PC-9 (cell line): ENCODE measurements at places on chromosomes 3 and 15. TPM values are rescaled to one million over a fixed set of nuclear protein-coding genes. Genes with fewer than 3 reads are reported as not detected.

DNA sequence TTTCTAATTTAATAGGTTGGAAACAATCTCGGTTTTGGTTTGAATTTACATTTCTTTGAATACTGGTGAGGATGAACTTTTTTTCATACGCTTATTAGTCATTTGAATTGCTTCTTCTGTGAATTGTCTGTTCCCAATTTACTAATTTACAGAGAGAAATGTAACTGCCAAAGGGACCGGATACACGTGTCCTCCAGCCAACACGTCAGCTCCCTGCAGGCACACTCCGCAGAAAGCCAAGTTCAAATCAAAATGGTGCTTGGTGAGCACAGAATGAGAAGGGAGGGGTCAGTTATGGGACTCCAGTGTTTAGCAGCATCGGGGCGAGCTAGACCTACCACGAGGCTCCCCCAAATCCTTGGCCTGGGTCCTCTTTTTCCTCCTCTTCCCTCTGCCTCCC is 10.8 kb upstream of the TSEN2 start:
- H3K36me3 ChIP-seq: no peaks in the 10 kb centered on the region
- no peak overlapping the region for H3K27ac ChIP-seq
- no peaks in the 10 kb centered on the region for H3K27me3 ChIP-seq
- H3K4me1 ChIP-seq: peaks cover 79% of the 10 kb centered on the region

Gene CHCHD4
- 14.4 and 17.6 TPM in 2 replicates for total RNA-seq

- 0 out of 2 replicates have a peak, but pooled peaks cover 7% of the 10 kb centered on the region for H3K27me3 ChIP-seq
- no peaks in the 10 kb centered on the region for H3K4me1 ChIP-seq
- DNase-seq: no peak
- no peak overlapping the region for H3K4me3 ChIP-seq
Measured at GRCh38 chr3:156359368-156359767, 195.5 kb downstream of the SSR3 start.

- H3K27me3 ChIP-seq: no peaks in the 10 kb centered on the region
- no peak for DNase-seq
- no peak overlapping the region for H3K4me3 ChIP-seq
- H3K4me1 ChIP-seq: no peaks in the 10 kb centered on the region
Measured at GRCh38 chr3:65328148-65328547, 640.3 kb upstream of the ADAMTS9 start.

GRCh38 chr3:37626736-37627565 is 234.7 kb upstream of the CTDSPL start:
- DNase-seq: no peak
- H3K27ac ChIP-seq: no peak overlapping the region
- H3K27me3 ChIP-seq: peaks cover 77% of the 10 kb centered on the region

DNA sequence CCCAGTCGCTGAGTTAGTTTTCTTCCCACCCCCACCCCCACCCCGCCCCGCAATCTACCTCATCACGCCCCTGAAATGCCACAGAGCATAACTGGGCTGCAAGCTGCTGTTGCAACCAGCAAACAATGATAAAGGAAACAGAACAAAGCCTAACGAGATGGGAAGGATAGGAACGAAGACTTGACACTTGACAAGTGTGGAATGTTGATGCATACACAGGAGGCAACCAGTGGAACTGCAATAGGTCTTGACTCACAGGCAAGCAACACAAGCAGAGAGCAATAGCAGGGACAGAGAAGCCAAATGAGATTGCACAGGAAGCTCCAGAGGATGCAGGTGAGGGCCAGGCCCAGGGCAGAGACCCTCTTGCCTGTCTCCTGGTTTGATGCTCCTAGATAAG is 225.9 kb downstream of the IGSF11 start:
- H3K4me3 ChIP-seq: no peak overlapping the region
- no peak overlapping the region for H3K27ac ChIP-seq
- no peaks in the 10 kb centered on the region for H3K27me3 ChIP-seq

DNA sequence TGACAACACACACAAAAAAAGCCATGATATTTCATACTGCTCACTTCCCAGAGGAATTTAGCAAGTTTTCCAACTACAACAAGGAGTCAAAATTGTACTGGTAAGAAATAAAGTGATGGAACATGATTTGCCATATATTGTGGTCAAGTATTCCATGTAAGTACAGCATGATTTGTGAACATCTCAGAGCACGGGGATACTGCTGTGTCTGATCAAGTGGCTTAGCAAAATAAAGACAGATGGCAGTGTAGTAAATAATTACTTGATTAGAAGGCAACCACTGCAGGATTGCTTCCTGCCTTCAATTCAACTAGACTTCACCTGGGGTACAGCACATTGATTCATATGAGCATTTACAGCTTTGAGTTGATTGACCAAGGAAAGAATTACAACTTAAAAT is 51.6 kb upstream of the DUT start:
- H3K27me3 ChIP-seq: 0 out of 2 replicates have a peak, but pooled peaks cover 9% of the 10 kb centered on the region
- no peak for DNase-seq
- no peaks in the 10 kb centered on the region for H3K36me3 ChIP-seq
- no peak overlapping the region for H3K4me3 ChIP-seq
- no peaks in the 10 kb centered on the region for H3K4me1 ChIP-seq

Gene GOLGA8J
- not detected in 2 replicates for total RNA-seq

Gene LMAN1L
- not detected in 2 replicates for total RNA-seq

Gene NR1I2
- not detected in 2 replicates for total RNA-seq

- H3K27me3 ChIP-seq: no peaks in the 10 kb centered on the region
- H3K4me1 ChIP-seq: no peaks in the 10 kb centered on the region
- H3K27ac ChIP-seq: no peak overlapping the region
- H3K36me3 ChIP-seq: peaks cover 28% of the 10 kb centered on the region
- no peak overlapping the region for H3K4me3 ChIP-seq
- DNase-seq: no peak
Measured at GRCh38 chr3:128107834-128108233, 15.8 kb downstream of the RUVBL1 start.

Gene DYNLT2B
- 5.1 and 5.3 TPM in 2 replicates for total RNA-seq

DNA sequence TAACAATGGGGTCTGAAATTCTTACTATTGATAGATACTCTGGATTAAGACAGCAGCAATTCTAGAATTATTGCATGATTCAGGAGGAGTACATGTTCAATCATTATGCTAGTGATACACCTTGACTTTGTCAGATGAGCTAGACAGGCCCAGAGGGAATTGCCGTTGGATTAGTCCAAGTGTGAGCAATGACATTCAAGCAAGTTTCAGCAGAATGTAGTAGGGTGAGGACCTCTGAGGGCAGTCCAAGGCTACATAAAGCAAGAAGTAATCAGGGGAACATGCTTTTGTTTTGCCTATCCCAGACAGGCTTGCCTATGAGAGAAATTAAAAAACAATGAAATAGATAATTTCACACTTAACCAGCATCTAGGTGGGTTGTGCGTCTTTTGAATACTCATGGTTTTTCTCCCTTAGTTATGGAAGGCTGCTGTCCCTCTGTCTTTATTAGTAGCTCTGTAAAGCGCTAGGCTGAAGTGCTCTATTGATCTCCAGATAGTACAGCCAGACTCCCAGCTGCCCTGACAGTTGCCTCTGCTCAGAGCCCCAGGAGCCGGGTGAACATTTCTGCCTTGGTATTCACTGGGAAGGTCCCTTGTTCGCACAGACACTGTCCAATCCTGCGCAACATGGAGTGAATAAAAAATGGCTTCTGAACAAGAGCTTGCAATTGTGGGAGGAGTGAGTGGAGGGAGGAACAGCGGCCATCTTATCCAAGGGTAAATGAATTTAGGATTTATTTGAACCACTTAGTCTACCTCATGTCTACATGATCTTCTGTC is 316.6 kb upstream of the ONECUT1 start:
- no peak overlapping the region for H3K4me3 ChIP-seq
- H3K27ac ChIP-seq: no peak overlapping the region
- no peaks in the 10 kb centered on the region for H3K36me3 ChIP-seq
- no peaks in the 10 kb centered on the region for H3K4me1 ChIP-seq
- no peak for DNase-seq
- no peaks in the 10 kb centered on the region for H3K27me3 ChIP-seq

DNA sequence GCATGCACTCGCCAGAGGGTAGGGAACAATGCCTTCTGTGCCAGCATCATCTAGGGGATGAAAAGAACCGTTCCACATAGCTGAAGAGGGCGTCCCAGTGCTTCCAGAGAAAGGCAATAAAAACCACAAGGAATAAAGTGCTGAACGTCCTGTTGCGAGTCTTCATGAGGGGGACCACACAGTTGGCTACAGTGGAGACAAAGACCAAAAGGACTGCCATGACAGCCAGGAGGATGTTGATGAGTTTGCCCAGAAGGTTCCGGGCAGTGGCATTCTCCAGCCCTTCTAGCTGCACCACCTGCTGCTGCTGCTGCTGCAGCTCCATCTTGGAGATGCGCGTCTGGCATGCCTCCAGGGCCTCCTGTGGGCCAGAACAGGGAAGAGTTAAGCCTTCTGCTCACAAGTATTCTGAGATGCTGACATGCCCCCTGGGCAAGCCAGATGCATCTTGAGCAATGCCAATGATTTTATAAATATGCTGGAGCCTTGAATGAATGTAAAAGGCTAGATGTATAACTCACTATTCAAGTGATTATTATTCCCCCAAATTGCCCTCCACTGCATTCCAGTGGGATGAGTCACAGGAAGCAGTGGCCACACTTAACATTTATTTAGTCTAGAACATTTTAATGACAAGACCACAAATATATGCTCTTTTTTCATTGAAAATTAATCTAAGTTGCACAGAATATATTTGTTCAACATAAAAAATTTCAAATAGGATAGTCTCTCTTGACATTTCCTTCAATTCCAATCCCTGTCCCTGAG is 45.1 kb upstream of the PLXND1 start:
- no peaks in the 10 kb centered on the region for H3K27me3 ChIP-seq
- peak overlapping the region; percentile 91 for H3K27ac ChIP-seq
- H3K36me3 ChIP-seq: peaks cover 44% of the 10 kb centered on the region; the same call in 1 of the 2 replicates
- peak overlapping the region; percentile 11; the same call in 1 of the 2 replicates for H3K4me3 ChIP-seq
- peaks cover 63% of the 10 kb centered on the region for H3K4me1 ChIP-seq
- DNase-seq: peak; percentile 95

DNA sequence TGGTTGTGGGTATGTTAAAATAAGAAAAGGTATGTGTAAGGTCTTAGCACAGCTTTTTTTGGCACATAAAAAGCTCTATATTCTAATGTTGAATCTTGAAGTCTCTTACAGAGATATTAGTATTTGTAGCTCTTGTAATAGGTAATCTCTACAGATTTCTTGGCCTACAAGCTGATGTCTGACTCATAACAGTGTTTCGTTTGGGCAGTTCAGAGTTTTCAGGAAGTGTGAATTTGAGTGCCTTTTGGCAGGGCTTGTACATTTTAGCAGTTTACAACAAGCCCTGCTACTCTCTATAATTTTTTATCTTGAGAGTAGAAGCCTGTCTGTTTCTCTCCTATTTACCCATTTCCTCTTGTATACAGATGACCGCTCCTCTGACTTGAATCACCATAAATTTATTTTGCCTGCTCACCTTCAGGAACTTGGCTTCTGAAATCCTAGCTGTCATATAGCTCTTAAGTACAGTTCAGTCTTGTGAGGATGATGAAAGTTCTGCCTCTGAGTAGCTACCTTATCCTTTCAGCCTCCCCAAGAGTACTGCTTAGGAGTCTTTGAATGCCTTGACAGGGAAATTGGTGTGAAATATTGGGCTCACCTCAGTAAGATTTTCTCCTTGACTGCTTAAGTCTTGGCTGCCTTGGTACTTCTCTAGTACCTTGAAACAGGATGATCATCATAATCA is 419.9 kb upstream of the RARB start:
- no peak overlapping the region for H3K4me3 ChIP-seq
- no peaks in the 10 kb centered on the region for H3K27me3 ChIP-seq
- H3K4me1 ChIP-seq: no peaks in the 10 kb centered on the region
- no peak for DNase-seq
- H3K27ac ChIP-seq: no peak overlapping the region

- no peak overlapping the region for H3K27ac ChIP-seq
- DNase-seq: no peak
- H3K4me1 ChIP-seq: no peaks in the 10 kb centered on the region
- H3K4me3 ChIP-seq: no peak overlapping the region
Measured at GRCh38 chr3:143090976-143091837, 28.4 kb upstream of the CHST2 start.

Gene SLC24A5
- not detected in 2 replicates for total RNA-seq

Gene SQOR
- 40.9 and 42.2 TPM in 2 replicates for total RNA-seq

DNA sequence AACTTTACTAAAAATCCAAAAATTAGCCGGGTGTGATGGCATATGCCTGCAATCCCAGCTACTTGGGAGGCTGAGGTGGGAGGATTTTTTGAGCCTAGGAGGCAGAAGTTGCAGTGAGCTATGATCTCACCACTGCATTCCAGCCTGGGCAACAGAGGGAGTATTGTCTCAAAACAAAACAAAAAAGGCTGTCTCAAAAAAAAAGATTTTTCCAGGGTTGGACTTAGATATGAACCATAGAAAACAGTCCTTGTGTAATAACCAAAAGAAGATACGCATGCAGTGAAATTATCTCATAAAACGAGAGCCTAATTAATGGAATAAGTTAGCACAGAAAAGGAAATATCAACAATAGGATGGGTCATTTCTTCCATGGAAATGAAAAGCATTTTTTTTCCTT is 320.4 kb upstream of the RASGRP1 start:
- no peak for DNase-seq
- peaks cover 10% of the 10 kb centered on the region for H3K4me1 ChIP-seq
- H3K27me3 ChIP-seq: no peaks in the 10 kb centered on the region
- H3K36me3 ChIP-seq: no peaks in the 10 kb centered on the region
- H3K4me3 ChIP-seq: no peak overlapping the region

- DNase-seq: no peak
- H3K36me3 ChIP-seq: no peaks in the 10 kb centered on the region
- H3K27me3 ChIP-seq: no peaks in the 10 kb centered on the region; the same call in 1 of the 2 replicates
- H3K27ac ChIP-seq: no peak overlapping the region
- no peak overlapping the region for H3K4me3 ChIP-seq
Measured at GRCh38 chr15:88664151-88664778, 25.4 kb downstream of the ISG20 start.

- DNase-seq: peak; percentile 39
- no peaks in the 10 kb centered on the region for H3K27me3 ChIP-seq
- H3K4me3 ChIP-seq: no peak overlapping the region
- H3K36me3 ChIP-seq: peaks cover 48% of the 10 kb centered on the region
- peaks cover 69% of the 10 kb centered on the region for H3K4me1 ChIP-seq
- peak overlapping the region; percentile 95 for H3K27ac ChIP-seq
Measured at GRCh38 chr15:74193299-74193718, 9.3 kb downstream of the STRA6 start.

Gene SLC7A14
- not detected in 2 replicates for total RNA-seq

DNA sequence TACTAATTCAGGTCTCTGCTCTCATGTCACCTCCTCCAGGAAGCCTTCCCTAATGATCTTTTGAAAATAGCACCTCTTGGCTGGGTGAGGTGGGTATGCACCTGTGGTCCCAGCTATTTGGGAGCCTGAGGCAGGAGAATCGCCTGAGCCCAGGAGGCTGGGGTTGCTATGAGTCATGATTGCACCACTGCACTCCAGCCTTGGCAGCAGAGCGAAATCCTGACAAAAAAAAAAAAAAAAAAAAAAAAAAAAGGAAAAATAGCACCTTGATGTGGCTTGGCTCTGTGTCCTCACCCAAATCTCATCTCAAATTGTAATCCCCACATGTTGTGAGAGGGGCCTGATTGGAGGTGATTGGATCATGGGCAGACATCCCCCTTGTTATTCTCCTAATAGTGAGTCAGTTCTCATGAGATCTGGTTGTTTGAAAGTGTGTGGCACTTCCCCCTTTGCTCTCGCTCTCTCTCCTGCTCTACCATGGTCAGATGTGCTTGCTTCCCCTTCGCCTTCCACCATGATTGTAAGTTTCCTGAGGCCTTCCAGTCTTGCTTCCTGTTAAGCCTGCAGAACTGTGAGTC is 11.2 kb upstream of the RNU6-1 start:
- DNase-seq: peak; percentile 54
- no peaks in the 10 kb centered on the region for H3K27me3 ChIP-seq
- no peak overlapping the region for H3K4me3 ChIP-seq
- H3K27ac ChIP-seq: 0 out of 2 replicates have a peak overlapping the region, but pooled peaks have one; percentile 32

Gene WDR53
- 33.5 and 34.8 TPM in 2 replicates for total RNA-seq
